ENCODE measurements at places on chromosomes 5 and 9.

DNA sequence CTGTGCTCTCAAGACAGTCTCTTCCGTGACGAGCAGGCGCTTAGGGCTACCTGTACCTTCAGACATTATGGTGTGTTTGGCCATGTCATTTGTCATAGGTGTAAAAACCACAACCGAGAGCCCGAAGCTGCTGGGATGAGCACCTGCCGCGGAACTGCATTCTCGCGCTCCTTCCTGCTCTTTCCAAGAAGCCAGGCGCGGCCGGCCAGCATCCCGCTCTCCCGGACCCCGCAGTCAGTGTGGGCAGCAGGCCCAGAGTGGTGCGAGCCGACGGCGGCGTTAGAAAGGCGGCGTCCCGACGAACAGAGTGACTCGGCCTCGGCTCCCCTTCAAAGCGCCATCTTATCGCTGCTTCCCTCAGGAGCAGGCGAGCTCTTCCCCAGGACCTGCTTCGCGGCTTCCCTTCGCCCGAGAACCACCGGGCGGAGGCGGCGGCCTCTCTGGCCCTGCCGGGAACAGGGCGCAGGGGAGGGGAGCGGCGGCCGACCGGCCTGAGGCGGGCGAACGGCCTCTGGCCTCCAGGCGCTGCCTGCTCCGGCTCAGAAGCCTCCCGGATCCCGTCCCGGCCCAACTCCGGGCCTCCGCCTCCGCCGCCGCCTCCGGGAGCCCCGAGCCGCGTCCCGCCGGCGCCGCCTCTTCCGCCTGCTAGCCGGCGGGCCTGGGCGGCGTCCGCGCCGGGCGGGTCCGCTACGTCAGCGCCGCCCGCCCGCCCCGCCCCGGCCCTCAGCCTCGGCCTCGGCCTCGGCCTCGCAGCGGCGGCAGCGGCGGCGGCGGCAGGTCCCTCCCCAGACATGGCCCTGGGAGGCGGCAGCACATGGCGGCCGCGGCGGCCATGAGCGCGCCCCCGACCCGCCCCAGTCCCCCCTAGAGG, at the start of gene FAM120A:
Gene FAM120A (plus strand): TSS at position 741 of the 871 bp plus-strand sequence. CDS start 231 bp downstream, outside the sequence.
- DNase-seq = no peak

- no peak for DNase-seq
Measured at GRCh38 chr9:99602854-99603253, 218.8 kb upstream of the NR4A3 start.

DNA sequence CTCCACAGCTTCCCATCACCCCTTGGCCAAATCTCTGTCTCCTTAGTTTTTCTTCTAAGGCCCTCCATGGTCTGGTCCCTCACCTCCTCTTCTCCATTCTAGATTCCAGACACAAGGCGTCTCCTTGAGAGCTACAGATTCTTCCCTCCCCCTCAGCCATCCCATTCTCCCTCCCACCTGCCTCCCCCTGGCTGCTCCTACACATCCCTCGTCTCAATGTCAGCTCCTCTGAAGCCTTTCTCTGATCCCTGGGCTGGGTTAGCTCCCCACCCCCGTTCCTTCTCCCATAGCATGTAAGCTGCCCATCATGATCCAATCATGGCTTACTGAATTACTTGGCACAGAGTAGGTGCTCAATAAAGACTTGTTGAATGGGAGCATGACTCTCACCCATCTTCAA, 69.0 kb downstream of the ANKH start:
- no peak for DNase-seq

- DNase-seq = no peak
Measured at GRCh38 chr5:146327989-146328388, 10.7 kb upstream of the POU4F3 start.
